Thymus (tissue), 14 donors: ENCODE measurements at places on chromosomes 12 and 14. TPM values are rescaled to one million over a fixed set of nuclear protein-coding genes. Genes with fewer than 3 reads are reported as not detected.

The TPPP2 gene
- not detected for total RNA-seq

The NXPH4 gene
- 0.14 TPM for total RNA-seq

The SRRM4 gene
- total RNA-seq = under 0.01 TPM

The RGS6 gene
- total RNA-seq = 0.28 TPM

The ACRBP gene
- 2.0 TPM for total RNA-seq

The TMED8 gene
- total RNA-seq = 10.0 TPM

The CAPZA3 gene
- total RNA-seq = not detected

The SMCO3 gene
- total RNA-seq = 0.05 TPM

The KCNC2 gene
- total RNA-seq = 0.05 TPM

The TSPAN19 gene
- total RNA-seq = 0.05 TPM

The PA2G4 gene
- 170 TPM for total RNA-seq

The LTBR gene
- total RNA-seq = 8.9 TPM

The GNB3 gene
- total RNA-seq = 0.14 TPM

- DNase-seq = no peak
Measured at GRCh38 chr14:98908050-98908449, 363.9 kb downstream of the BCL11B start.

DNA sequence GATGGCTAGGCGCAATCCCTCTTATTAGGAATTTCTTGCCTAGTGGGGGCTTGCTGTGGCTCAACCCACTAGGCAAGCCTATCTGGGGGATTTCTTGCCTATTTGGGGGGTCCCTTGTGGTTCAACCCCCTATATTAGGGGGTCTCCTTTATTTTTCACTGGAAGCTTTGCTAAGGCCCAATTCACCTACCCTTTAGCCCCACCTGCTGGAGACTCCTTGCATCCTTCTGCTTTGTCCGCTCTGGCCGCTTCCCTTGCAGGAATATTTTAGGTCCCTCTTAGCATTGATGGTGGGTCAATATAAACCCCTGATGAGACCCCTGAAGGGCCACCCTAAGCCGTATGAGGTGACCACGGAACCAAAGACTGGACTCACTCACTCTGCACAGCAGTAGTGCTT is 1552.1 kb downstream of the AACS start:
- no peak for DNase-seq

DNA sequence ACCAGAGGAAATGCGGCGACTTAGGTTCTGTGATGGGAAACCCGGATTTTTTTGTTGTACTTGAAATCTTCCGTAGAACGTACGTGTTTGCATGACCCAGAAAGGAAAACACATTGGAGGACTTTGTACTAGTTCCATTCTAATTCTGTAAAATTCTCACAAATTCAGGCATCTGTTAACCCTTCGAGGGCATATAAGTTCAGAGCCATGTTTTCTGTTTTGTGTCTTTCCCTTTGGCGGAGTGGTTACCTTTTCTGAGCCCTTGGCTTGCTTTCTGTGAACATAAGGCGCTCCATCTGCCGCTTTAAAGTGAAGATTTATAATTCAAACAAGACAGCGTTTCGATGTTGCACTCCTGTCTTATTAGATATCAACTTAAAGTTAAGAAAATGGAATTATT is 34.2 kb downstream of the BICD1 start:
- no peak for DNase-seq

DNA sequence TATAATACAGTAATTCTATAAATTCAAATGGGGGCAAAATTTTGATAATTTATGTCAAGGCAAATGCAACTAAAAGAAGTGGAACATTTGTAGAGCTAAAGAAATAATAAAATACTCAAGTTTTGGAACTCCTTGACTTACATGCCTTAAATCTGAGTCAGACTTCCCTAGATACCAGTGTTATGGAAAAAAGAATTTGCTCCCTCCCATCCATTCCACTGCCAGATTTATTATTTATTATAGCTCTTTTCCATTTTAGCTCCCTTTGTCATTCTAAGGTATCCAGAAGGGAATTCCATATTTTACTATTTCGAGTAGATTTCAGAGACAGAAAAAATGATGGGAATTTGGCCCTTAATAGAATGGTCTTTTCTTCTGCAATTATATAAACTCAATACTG is 44.0 kb downstream of the RHOJ start:
- no peak for DNase-seq

GRCh38 chr12:18373181-18373580 is 111.9 kb downstream of the PIK3C2G start:
- no peak for DNase-seq

DNA sequence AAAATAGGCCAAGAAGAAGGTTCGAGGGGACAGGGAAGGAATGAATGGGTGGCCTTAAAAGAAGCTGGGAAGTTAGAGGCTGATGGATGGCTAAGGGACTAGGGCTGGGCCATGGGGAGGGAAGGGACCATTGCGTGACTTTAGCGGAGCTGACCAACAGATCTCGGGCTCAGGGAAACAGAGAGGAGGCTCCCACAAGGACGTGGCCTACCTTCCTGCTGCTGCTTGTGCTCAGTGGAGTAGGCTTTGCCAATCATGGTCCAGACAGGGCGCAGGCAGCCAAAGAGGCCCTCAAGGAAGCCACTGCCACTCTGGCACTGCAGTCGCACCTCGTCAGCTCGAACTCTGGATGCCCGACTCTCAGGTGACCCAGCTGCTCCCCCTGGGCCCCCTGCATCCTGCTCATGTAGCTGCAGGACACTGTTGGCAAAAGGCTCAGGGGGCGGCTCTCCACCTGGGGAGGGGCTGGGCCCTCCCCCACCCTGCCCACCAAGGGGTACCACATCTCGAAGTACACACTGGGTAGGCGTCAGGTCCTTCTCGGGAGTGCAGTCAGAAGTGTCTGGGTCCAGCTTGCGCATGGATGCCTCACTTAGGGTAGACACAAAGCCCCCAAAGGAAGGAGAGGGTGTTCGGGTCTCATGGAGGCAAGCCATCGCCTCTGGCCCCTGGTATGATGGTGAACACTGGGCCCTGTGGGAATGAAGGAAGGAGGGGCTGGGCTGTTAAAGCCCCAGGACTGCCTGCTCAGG is 12.3 kb downstream of the MAP3K12 start:
- no peak for DNase-seq

DNA sequence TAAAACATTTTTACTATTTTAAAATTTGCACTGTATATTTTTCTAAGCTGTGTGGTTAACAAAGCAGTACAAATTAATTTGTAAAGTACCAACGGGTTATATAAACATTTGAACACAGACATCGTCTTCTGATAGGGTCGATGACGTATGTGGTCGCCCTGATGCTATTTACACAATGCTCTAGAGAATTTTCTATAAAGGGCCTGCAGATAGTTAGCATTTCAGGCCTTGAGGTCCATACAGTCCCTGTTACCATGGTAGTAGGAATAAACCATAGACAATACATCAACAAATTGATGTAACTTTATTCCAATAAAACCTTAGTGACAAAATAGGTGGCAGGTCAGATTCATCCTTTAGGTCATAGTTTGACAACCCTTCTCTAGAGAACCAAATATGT is 25.7 kb upstream of the PDZRN4 start:
- no peak for DNase-seq

DNA sequence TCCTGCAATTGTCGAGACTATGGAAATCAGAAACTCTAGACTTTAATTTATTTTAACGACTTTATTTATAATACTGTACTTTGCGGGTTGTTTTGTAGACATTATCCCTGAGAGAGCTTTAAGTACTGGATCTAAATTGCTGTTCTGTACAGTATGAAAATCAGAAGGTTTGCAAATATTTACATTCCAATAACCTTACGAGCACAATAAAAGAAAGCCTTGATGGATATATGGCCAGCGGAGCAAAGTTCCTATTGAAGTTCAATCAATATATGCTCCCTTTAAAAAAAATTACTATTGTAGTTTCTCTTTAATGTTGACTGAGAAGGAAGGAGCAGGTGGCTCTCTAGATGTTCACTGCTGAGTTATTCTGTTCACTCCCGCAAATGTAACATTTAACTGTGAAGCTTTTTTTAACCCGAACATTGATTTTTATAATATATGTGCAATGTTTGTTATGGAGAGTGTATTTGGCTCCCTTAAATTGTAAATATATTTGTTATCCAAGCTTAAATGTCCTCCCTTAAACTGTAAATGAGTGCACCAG is 235.3 kb downstream of the PLCZ1 start:
- DNase-seq = no peak

- DNase-seq = no peak
Measured at GRCh38 chr14:90541076-90541634, 144.3 kb downstream of the CALM1 start.

DNA sequence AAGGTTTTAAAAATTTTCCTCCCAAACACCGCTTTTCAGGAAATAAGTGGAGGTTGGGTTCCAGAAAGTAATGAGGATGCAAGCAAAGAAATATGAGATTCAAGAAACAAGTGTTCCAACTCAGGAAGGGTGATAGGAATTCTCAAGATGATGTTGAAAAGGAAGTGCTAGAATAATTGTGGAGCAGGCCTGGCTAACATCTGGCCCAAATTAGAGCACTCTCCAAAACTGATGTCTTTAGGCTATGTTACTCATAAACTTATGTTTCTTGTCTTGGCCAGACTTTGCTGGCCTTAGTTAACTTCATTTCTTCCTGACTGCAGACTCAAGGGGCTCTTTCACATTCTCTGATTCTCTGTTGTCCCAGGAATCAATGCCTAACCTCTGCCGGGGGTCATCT is 116.3 kb downstream of the TMTC3 start:
- DNase-seq = no peak

GRCh38 chr12:61514016-61514415 is 746.2 kb upstream of the USP15 start:
- DNase-seq = no peak

DNA sequence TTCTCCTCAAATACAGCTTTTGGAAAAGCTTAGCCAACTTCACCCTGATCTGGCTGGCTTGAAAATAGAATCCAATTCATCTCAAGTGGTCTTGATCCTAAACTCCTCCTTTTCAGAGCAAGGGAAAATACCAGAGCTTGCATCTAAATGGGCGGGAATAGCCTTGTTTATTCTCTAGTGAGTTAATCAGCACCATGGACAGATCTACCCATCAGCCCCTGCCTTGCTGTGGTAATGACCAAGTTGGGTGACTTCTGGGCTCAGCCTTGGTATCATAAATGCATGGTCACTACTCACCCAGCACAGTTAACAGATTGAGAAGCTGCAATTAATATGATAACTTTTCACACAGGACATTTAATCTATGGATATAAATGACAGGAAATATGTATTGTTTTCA is 196.6 kb downstream of the GLT1D1 start:
- no peak for DNase-seq

DNA sequence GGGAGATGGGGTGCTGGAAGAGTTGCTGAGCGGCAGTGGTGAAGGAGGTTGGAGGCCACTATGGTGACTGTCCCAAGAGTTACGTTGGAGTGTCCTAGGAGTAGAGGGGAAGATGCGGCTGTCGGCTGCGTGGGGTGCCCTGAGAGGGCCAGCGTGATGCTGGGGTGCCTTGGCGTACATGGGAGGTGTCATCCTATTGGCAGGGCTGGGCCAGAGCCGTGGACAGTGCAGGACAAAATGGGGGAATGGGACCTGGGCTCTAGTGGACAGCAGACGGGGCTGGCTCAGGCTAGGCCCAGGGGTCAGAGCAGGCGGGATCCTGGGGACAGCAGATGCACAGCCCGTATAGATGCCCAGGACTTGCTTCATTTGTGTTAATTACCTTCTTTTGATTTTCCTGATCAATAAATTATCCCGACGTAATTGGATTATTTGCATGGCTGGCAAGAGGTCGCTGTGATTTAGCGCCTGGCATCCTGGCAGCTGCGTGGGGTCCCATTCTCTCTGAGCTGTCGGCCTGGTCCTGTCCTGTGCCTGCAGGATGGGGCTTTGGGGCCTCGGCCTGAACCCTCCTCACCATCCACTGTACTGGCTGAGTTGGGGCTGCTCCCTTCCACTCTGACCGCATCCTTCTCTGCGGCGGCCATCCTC is 203.9 kb upstream of the C14orf180 start:
- DNase-seq = no peak

GRCh38 chr14:77593501-77593961 is 22.9 kb downstream of the SPTLC2 start:
- no peak for DNase-seq

GRCh38 chr12:131101703-131102492 is 148.2 kb downstream of the ADGRD1 start:
- DNase-seq = no peak

- no peak for DNase-seq
Measured at GRCh38 chr14:91985521-91986255, 38.2 kb upstream of the FBLN5 start.

GRCh38 chr14:75549169-75549568 is 26.9 kb downstream of the BATF start:
- no peak for DNase-seq

DNA sequence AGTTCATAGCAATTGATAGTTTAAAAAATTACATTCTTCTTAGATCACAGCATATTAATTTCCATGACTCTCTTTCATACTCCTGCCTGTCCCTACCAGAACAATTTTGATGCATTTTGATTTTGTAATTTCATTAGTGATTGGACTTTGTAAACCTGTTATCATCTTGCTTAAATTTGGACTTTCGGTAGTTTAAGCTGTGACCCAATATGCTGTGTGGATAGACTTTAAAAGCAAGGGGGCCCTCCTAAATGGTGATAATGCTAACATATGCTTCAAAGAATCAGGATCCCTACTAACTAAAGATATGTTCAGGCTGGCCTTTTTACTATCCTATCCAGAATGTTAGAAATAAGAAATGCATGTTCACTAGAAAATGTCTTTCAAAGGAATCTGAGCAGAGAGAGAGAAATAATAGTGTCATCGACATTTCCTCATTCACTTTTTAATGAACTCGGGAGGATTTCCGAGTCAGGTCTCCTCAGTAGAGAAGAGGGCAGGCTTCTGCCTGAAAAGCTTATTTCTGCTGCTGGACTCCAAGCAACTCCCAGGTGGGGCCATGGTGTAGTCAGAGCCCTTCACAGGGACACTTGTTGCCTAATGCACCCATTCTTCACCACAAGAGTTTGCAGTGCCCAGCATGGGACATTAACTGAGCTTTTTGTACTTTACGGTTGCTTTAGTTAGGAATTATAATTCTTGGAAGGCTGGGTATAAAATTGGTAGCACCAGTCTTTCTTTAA is 16.7 kb downstream of the SLC38A4 start:
- no peak for DNase-seq

DNA sequence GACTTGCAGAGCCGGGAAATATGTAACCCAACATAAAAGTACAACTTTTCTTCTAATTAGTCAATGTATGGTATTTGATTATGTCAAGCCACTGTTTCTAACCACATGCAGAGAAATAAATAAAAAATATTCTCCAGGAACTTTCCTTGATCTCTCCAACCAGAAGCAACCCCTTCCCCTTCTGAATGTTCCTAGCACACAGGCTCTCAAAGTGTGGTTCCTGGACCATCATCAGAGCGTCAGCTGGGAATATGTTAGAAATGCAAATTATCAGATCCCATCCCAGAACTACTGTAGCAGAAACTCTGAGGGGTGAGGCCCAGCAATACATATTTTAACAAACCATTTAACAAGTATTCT is 21.0 kb upstream of the ITPR2 start:
- no peak for DNase-seq

DNA sequence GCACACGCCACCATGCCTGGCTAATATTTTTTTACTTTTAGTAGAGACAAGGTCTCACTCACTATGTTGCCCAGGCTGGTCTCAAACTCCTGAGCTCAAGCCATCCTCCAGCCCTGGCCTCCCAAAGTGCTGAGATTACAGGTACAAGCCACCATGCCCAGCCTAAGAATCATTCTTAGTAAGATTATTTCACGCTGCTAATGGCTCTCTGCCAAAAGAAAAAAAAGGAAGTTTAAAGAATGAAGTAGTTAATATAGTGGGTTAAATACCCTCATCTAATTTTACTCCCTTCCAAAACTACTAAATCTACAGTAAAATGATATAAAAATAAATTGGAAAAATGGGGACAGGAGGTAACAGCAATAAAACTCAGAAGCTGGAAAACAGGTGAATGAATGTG is 2.6 kb downstream of the ETFRF1 start:
- DNase-seq = no peak
